ENCODE measurements at places on chromosomes 7 and 10.
A peak's percentile ranks its signal among the peaks of the same experiment; 100 is the strongest.

DNA sequence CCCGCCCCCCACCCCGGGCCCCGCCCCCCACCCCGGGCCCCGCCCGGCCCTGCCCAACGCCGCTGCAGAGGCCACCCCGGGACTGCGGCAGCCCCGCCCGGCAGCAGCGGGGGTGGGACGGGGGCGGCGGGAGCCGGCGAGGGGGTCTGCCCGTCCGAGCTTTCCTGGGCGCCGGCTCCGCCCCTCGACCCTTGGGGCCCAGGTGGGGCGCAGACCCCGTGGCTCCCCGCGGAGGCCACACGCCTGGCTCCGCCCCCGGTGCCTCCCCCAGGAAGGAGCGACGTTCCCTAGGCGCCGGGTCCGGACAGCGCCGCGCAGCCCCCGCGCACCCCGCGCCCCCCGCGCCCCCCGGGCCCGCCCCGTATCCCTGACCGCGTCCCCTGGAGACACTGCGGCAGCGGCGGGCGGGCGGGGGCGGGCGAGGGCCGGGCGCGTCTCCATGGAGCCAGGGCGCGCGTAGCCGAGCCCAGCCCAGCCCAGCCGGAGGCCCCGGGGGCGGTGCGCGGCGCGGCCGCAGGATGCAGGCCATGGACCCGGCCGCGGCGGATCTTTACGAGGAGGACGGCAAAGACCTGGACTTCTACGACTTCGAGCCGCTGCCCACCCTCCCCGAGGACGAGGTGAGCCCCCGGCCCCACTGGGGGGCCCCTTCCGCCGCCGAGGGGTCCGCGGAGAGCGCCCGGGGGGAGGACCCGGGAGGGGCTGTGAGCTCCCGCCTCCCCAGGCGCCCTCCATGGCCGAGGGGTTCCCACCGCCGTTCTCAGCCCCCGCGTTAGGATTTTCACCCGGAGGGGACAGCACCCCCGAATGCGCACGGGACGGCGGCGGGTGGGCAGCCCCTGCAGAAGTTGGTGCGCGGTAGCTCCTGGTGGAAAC is at the start of gene KNDC1:
Gene KNDC1, plus strand, starts transcription at position 270 of the 876 bp plus-strand sequence. Its CDS starts 249 bp downstream, at position 519.
- no peak for DNase-seq

- no peak for DNase-seq
Measured at GRCh38 chr10:117461766-117462423, 80.7 kb upstream of the EMX2 start.

GRCh38 chr7:95105627-95106026 is 198.2 kb downstream of the PPP1R9A start:
- no peak for DNase-seq

GRCh38 chr10:125105706-125106255 is 54.6 kb downstream of the CTBP2 start:
- DNase-seq = no peak

DNA sequence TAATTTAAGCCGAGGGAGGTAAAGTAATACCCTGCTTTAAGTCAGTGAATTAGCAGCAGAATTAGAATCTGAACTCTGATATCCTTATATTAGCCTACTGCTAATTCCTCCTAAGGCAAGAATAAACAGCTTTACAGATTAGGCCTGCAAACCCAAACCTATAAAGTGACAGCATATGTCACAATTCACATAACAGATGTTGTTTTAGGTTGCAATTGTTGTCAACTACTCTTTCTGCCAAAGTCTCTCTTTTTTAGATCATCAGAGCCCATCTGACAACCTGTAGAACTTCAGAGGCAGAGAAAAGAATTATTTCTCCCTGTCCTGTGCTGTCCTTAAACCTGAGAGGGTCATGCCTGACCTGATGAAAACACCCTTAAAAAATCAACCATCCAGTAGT is 167.2 kb downstream of the PRKG1 start:
- DNase-seq = no peak

GRCh38 chr10:57015595-57016318 is 654.7 kb upstream of the ZWINT start:
- no peak for DNase-seq

GRCh38 chr7:101874028-101874427 is 56.6 kb downstream of the CUX1 start:
- DNase-seq = peak; percentile 1

DNA sequence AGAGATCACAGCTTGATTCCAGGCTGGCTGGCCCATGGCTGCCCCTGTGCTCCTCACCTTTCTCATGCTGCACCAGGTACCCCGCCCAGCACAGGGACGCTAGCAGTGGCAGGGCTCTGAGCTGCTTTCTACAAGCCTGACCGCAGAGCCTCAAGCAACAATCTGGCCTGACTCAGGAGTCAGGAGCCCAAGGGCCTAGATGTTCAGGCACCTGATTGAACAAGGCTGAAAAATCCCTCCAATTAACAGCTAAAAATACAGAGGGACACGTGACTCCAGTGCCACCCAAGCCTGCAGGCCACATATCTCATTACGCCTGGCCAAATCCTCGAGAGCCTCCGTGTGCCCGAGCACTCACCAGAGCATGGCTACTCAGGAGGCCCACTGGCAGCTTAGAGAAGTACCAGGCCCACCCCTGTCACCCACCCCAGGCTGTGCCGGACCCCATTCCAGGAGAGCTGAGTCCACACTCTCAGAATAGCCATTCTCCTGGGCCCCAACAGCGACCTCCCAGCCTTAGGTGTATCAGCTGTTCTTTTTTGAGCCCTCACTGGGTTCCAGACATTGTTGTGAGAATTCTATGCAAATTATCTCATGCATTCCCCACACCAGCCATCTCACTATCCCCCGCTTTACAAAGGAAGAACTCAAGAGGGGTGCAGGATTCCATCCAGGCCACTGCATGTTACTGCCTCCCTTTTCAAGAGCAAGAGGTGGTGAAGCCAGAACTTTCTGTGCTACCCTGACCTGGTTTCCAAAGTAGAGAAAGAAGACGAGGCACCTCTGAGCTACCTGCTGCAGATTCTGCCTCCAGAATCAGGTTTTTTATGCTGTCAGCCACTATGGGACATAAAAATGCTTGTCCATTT is 98.3 kb downstream of the COL13A1 start:
- DNase-seq = no peak

DNA sequence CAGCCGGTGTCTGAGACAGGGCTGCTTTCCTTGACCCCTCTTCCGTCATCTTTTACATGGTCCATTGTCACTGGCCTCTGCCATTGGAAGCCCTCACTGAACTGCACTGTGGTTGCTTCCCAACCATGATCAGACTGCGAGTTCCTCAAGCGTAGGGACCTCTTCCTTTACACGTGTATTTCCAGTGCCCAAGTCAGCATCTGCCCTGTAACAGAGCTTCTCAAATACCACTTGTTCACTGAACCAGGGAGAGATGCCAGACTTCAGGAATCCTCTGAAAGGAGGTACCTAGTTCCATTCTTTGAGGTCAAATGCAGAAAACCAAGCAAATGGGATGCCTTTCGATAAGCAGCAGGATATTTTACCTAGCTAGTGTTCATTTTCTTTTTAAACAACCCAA is 145.1 kb downstream of the NRP1 start:
- DNase-seq = no peak

GRCh38 chr10:1119027-1119426 is 62.8 kb downstream of the WDR37 start:
- no peak for DNase-seq

DNA sequence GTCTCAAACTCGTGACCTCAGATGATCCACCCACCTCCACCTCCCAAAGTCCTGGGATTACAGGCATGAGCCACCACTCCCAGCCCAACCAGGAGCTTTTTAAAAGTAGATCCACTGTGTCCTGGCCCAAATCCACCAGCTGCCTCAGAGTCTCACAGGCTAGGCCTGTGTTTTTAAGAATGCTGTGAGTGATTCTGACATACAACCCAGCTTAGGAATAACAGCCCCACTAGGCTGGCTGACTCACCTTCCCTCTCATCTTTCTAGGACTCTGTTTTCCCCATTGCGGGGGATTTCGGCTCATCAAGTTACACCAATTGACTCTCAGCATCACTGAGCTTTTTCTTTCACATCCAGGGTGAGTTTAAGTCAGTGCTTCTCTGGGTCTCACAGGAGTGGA is 207.6 kb downstream of the SKIDA1 start:
- no peak for DNase-seq
